ENCODE measurements at places on chromosomes 1 and 21. TPM values are rescaled to one million over a fixed set of nuclear protein-coding genes. Genes with fewer than 3 reads are reported as not detected.
A peak's percentile ranks its signal among the peaks of the same experiment; 100 is the strongest.

GRCh38 chr1:241934201-241934848 is 23.2 kb upstream of the BECN2 start:
- no peak for DNase-seq

DNA sequence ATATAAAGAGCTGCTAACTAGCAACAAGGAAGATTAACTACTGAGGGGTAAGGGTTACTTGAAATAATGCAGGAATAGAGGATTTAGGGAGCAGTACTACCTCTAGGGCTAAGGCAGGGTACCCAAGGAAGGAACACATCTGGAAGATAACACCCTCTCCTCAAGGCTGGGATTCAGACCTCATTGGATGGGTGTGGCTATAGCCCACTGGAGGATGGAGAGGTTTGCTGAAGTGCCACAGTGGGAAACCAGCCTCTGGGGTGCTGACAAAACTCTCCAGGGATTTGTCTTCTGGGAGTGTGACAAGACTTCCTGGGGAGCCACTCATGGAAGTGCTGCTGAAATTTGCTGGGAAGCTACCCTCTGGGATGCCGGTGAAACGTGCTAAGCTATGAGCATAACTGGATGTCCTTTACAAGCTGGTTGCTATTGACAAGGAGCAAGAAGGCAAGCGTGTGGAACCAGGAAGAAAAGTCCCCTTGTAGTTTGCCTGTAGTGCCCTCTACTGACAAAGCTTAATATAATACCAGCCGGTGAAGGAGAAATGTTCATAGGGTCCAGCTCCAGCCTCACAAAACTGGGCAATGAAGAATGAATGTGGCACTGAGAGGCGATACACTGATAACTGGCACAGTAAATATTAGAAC is 122.8 kb upstream of the USP24 start:
- peak; percentile 51 for DNase-seq

- no peak for DNase-seq
Measured at GRCh38 chr1:26524181-26524580, 5.4 kb upstream of the RPS6KA1 start.

DNA sequence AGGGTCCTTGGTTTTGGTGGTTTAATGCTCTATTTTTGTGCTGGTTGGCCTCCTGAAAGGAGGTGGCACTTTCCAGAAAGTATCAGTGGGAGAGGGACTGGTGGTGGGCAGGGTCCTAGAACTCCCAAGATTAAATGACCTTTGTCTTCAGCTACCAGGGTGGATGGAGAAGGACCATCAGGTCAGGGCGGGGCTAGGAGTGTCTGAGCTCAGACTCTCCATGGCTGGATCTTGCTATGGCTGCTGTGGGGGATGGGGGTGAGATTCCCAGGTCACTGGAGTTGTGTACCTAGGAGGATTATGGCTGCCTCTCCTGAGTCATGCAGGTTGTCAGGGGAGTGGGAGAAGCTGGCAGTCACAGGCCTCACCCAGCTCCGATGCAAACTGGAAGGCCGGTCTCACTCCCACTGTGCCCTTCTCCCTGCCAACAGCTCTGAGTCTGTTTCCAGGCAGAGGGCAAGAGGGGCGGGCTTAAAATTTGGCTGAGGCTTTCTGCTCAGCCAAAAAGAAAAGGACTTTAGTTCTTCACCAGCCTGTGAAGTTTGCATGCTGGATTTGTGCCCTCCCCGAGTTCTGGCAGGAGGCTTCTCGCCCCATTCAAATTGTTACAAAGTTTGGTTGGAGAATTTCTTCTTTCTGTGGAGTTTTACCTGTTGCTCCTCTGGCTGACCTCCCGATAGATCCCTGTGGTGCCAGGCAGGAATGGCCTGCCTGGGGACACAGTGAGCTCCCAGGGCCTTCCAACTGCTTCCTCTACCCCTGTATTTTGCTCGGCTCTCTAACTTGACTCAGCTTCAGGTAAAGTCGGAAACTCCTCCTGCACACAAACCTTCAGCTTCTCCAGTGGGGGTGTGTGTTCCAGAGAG is 13.1 kb upstream of the KYAT3 start:
- no peak for DNase-seq

GRCh38 chr1:230970432-230970831 is 8.2 kb downstream of the TTC13 start:
- DNase-seq = no peak

GRCh38 chr1:180923021-180923841 is 10.5 kb downstream of the KIAA1614 start:
- DNase-seq = no peak

GRCh38 chr1:89516055-89516454 is 8.6 kb upstream of the LRRC8B start:
- DNase-seq = no peak

DNA sequence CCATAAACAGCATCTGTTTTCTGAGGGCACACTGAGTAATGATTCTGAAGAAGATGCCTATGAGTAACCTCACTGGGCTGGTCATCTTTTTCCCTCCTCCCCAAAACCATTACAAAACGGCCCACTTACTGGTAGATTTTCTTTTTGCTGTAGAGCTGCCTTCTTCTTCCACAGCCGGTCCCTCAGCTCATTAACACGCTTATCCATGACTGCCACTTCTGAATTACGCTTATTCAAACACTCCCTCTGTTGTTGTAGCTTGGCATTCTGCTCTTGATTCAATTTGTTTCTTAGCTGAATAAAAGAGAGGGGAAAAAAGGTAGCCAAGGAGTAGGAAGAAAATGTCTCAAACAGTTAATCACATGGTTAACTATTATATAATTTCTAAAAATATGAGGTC is 43.1 kb downstream of the TP53BP2 start:
- no peak for DNase-seq

- no peak for DNase-seq
Measured at GRCh38 chr1:11501906-11502485, 23.0 kb downstream of the DISP3 start.

DNA sequence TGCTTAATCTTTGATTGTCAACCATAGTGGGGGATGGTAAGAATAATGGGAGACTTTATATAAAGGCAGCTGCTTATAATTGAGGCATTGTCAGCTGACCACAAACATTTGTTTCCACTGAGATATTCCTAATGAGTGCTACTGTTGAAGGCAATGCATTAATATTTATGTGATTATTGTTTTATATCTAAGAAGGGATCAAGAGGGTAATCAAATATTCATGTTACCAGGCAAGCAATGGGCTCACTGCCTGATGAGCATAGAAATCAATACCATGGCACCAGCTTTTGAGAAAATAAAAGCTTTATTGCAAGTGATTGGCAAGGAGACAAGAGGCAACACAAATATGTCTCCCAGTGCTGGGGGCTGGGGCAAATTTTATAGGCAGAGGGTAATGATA is 706.7 kb upstream of the ADAMTS5 start:
- DNase-seq = no peak

DNA sequence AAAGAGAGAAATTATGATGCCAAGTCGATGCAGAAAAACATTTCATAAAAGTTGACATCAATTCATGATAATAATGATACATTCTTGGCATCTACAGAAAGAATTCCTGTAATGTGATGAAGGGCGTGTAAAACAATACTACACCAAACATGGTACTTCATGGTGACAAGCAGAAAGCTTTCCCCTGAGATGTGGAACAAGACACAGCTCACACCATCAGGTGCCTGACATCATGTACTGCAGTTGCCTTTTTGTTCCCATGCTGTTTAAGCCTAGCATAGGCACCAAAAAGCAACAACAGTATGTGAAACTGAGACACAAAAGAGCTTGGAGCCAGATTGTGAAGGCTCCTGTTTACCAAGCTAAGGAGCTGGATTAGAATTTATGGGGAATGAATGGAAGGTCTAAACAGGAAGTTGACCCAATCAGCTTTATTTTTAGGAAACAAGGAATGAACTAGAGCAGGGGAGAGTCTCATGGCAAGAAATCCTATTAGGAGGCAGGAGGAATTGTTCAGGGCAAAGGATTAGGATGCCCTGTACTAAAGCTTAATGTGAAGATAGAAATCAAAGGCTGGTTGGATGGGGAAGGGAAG is 67.2 kb downstream of the SYDE2 start:
- DNase-seq = no peak

DNA sequence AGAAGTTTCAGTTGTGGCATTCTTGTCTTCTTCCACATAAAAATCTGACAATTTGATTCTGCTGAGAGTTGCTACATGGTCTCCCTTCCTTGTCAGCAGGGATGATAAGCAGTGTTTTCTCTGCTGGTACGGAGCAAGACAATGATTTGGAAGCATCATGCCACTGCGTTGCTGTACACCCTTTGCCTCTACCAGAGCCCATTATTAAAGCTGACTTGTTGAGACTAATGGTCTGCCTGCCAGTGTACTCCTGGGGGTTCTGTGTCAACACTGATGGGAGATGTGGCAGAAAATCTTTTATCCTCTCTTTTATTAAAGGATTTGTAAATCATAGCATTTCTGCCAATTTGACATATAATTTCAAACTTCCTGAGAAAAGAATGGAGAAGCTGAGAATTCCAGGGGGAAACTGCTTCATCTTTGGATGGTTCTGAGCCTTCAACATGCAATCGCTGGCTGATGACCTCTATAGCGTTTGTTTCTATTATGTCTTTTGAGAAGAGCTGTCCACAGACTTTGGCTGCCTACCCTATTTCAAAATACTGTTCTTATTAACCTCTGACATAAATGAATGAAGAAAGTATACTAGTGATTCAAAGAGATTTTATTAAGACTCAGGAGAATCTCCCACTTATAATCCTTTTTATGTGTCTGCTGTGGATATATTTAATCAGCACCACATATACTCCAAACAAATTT is 47.9 kb upstream of the DYNLT5 start:
- no peak for DNase-seq

- no peak for DNase-seq
Measured at GRCh38 chr1:222787729-222788128, 27.1 kb upstream of the DISP1 start.

DNA sequence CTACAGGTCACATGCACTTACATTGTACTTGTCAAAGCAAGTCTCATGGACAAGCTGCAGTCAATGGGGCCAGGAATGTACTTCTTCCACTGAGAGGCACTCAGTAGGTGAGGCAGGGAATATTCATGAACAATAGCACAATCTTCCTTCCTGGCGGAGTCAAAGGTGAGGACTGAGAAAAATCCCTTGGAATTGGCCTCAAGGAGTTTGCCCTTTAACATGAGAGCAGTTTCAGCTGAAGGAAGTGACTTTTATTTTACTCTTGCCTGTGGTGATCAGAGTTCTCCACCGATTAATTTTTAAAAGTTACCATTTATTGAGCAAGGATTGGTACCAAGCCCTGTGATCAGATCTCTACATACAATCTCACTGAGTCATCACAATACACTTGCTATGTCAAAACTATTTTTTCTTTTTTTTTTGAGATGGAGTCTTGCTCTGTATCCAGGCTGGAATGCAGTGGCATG is 11.2 kb upstream of the AK2 start:
- DNase-seq = no peak

DNA sequence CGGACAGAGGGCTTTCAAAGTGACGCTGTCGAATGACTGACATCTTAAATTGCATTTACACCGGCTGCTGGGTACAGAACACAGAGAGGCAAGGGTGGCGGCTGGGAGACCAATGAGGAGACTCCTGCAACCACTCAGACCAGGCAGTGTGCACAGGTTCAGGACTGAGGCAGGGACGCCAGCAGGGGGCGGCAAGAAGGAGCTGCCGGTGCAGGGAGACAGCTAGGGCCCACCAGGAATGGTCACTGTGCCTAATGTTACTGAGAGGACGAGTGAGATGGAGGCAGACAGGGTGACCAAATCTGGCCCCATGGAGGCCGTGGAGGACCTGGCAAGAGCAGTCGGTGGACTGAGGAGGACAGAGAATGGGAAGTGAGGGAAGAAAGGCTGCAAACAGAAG is 23.5 kb downstream of the GLIS1 start:
- peak; percentile 47 for DNase-seq

- DNase-seq = no peak
Measured at GRCh38 chr1:165409657-165410358, 35.1 kb downstream of the RXRG start.

DNA sequence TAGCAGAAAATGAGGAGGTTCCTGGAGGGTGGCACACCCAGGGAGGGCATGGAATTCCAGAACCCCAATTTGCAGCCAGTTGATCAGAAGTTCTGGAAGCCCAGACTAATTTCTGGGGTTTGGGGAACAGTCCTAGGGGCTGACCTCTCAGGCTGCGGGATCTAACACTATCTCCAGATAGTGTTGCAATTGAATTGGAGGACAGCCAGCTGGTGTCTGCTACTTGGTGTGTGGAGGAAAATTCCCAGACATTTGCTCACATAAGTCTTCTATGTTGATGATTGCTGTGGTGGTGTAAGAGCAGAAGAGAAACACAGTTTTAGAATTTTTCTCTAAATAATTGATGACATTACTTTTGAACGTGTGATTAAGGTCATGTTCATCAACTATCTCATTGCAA is 154.3 kb upstream of the RNPC3 start:
- no peak for DNase-seq

DNA sequence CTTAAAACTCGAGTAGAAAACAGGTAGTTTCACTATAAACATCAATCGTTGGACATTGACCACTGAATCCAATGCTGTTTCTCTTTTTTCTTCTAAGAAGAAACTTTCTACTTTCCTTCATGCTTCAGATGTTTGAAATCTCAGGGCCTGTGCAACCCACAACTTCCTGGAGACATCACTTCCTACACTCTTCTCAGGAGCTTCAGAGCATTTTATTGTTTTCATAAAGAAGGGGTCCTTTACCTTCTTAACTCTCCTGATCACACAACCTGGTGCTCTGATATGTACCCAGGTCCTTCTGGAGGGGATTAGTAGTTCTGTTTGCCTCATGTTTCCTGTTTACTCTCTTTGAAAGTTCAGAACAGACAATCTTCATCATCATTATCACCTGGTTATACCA is 113.0 kb upstream of the VAV3 start:
- no peak for DNase-seq

- no peak for DNase-seq
Measured at GRCh38 chr21:41726058-41726558, 40.7 kb downstream of the RIPK4 start.

GRCh38 chr21:45818904-45819285 is 162.7 kb upstream of the COL6A1 start:
- no peak for DNase-seq

GRCh38 chr1:161727256-161727924 is 6.0 kb downstream of the FCRLB start:
- no peak for DNase-seq

GRCh38 chr1:45892068-45892785 is 88.8 kb downstream of the MAST2 start:
- DNase-seq = no peak

GRCh38 chr1:924656-925560 is 1.2 kb downstream of the SAMD11 start:
- DNase-seq = peak; percentile 59

Gene FNDC5
- total RNA-seq = 1.7 TPM

Gene TRPM2
- 2.0 TPM for total RNA-seq

Gene IL19
- not detected for total RNA-seq

Gene SFT2D2
- total RNA-seq = 8.8 TPM

Gene ANXA9
- not detected for total RNA-seq

Gene CRNN
- not detected for total RNA-seq

Gene CDC42SE1
- total RNA-seq = 52.5 TPM

Gene CD1B
- not detected for total RNA-seq

Gene PRKAA2
- 14.0 TPM for total RNA-seq

Gene CRP
- not detected for total RNA-seq

Gene ZNF124
- 136 TPM for total RNA-seq

Gene GPR137B
- 11.6 TPM for total RNA-seq

Gene CCDC185
- total RNA-seq = not detected

Gene OR2T29
- not detected for total RNA-seq

Gene TLCD4
- total RNA-seq = 18.9 TPM

Gene RIIAD1
- total RNA-seq = not detected

Data from stomach (tissue), 19 donors.